CD4-positive, alpha-beta T cell treated with Interleukin-21 for 1 hour (primary cell): ENCODE measurements at places on chromosomes 3 and 15.

- no peak for DNase-seq
Observed at GRCh38 chr3:196055683-196056270, 26.1 kb downstream of the TFRC start.

DNA sequence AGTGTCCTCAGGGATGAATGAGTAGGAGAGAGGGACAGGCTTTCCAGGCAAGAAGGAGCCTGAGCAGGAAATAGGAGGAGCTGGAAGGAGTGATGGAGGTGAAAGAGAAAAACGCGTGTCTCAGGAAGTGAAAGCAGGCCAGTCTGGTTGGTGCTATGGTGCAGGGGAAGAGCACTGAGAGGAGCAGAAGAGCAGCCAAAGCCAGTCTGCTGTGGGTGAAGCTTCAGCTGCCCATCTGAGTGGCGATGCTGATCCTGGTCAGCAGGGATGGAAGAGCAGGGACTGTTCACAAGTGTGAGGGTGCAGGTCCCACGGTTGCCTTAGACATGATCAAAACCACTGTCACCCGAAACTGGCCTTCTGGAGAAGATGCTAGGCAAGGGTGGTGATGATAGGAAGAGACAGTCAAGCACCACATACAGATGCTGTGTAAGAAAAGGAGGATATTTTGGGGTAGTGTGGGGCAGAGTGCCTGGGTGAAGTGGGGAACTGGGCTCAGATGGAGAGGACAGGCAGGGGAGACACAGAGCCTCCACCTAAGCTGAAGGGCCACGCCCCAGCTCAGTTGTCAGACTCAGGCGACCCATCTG is 5.5 kb upstream of the KY start:
- no peak for DNase-seq

DNA sequence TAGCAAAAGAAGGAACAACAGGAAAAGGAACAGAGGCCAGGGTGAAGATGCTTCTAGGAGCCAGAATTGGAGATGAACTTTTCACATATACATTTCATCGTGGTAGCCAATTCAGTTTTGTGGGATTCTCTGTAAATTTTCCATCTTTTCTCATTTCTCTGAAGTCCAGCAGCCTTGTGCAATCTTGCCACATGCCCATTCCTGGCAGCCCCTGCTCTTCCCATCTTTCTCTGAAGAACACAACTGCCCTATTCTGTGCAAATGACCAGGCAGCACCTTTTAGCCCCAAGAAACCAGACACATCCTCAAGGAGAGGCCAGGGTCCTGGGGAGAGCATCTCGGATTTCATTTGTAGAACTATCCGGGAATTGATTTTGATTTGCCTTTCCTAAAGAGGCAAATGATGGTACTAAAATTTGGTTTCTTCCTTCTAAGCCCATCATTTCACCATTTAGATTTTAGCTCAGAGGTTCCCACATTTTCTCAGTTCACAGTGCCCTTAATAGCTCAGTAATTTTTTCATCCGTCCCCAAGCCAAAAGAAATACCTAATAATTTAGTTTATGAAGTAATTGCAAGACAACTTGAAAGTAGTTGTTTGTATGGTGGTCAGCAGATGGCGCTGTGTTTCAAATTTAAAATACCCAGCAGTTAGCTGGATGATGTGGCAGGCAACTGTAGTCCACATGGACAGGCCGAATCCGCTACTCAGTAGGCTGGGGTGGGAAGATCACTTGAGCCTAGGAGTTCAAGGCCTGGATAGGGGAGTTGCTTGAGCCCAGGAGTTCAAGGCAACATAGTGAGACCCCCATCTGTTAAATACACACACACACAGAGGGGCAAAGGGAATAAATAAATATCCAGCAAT is 61.3 kb upstream of the ACKR4 start:
- peak; percentile 52 for DNase-seq

DNA sequence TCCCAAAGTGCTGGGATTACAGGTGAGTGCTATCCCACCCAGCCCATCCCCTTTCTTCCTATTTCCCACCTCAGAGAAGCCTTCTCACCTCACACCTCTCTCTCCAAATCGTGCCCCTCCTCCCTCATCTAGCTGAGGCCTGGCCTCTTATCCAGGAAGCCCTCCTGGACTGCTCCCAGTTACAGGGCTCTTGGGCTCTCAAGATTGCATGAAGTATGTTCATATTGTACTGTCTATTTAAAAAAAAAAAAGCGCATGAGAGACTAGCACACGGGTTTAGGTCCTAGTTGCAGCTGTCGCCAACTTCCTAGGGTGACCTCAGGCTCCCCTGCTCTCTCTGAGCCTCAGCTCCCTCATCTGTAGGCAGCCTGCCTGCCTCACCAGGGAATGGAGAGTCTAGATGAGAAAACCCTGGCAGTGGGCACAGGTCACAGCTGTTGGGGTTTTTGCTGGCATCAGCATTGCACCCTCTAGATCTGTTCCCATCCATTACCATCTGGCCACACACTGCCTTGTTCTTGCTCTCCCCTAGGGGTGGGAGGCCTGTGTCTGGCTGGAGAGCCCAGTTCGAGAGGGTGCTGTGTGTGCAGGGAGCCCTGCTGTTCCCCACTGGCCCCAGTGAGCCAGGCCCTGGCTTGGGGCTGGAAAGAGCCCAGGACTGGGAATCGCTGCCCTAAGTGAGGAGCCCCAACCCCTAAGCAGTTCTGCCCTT is 24.2 kb upstream of the C15orf39 start:
- no peak for DNase-seq

- DNase-seq: no peak
Observed at GRCh38 chr15:96076350-96076749, 254.2 kb upstream of the NR2F2 start.
